MCF 10A (cell line): ENCODE measurements at places on chromosomes 11 and 22. TPM values are rescaled to one million over a fixed set of nuclear protein-coding genes. Genes with fewer than 3 reads are reported as not detected.

The KCNK4 gene
- not detected in 2 replicates for total RNA-seq

The FREY1 gene
- total RNA-seq: 1.0 and 1.3 TPM in 2 replicates

The RAC2 gene
- total RNA-seq: 42.4 and 52.6 TPM in 2 replicates

The CCDC83 gene
- total RNA-seq: not detected in 2 replicates

The OR4C5 gene
- total RNA-seq: not detected in 2 replicates

The PKDREJ gene
- total RNA-seq: not detected in 2 replicates

The OR56A1 gene
- not detected in 2 replicates for total RNA-seq

The GLYAT gene
- total RNA-seq: not detected in 2 replicates

The SLC6A5 gene
- total RNA-seq: not detected in 2 replicates

The YPEL4 gene
- 0.16 TPM in 1 of 2 replicates, not detected in the other for total RNA-seq

The SAA2 gene
- 12.2 and 12.7 TPM in 2 replicates for total RNA-seq

The SLC37A4 gene
- 6.8 and 10.0 TPM in 2 replicates for total RNA-seq
